NCI-H2107 (cell line): ENCODE measurements at places on chromosomes 6 and 20.

- no peak for DNase-seq
Observed at GRCh38 chr20:5703681-5704101, 46.5 kb upstream of the SHLD1 start.

DNA sequence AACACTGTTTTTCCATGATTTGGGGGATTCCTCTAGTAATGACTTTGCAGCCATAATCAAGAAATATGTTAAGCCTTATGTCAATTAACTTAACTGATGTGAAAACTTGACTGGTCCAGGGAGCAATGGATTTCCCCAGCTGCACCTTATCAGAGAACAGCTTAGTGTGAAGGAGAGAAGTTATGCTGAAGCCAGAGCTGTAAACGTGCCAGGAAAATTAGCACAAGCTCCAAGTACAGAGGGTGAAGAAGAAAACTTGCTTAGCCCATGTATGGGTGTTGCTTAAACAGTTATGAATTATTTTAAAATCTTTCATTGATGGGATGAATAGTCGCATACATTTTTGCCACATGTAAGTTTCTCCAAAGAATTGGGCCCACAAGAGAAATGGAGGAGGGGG lies 214.9 kb upstream of the RNF217 start:
- no peak for DNase-seq

DNA sequence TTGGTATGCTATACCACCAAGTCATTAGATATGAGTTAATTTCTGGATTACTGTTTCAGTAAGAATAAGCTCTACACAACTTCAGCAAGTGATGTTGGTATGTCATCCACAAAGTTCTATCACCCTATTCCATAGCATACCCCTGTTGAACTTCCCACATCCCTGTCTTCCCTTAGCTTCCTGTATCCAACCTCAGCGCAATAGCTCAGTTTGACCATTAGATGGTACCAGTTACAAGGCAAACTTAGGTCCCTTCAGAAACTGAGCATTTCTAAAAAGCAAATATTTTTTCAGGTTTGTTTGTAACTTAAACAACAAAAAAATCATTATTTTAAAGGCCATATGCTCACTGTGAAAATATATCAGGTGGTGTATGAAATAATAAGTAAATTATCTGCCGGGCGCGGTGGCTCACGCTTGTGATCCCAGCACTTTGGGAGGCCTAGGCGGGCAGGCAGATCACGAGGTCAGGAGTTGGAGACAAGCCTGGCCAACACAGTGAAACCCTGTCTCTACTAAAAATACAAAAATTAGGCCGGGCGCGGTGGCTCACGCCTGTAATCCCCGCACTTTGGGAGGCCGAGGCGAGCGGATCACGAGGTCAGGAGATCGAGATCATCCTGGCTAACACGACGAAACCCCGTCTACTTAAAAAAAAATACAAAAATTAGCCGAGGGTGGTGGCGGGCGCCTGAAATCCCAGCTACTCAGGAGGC lies 8.8 kb upstream of the MOG start:
- DNase-seq: no peak

DNA sequence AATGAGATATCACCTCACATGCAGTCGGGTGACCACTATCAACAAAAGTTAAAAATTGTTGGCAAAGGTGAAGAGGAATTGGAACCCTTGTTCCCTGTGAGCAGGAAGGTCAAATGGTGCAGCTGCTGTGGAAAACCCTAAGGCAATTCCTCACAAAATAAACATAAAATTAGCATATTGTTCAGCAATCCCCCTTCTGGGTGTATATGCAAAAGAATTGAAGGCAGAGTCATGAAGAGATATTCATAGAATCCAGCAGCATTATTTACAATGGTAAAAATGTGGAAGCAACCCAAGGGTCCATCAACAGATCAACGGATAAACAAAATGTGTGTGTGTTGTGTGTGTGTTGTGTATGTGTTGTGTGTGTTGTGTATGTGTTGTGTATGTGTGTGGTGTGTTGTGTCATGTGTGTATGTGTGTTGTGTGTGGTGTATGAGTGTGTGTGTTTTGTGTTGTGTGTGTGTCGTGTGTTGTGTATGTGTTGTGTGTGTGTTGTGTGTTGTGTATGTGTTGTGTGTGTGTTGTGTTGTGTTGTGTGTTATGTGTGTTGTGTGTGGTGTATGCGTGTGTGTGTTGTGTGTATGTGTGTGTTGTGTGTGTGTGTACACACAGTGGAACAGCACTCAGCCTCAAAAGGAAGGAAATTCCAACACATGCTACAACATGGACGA lies 245.1 kb downstream of the ERMARD start:
- DNase-seq: no peak

DNA sequence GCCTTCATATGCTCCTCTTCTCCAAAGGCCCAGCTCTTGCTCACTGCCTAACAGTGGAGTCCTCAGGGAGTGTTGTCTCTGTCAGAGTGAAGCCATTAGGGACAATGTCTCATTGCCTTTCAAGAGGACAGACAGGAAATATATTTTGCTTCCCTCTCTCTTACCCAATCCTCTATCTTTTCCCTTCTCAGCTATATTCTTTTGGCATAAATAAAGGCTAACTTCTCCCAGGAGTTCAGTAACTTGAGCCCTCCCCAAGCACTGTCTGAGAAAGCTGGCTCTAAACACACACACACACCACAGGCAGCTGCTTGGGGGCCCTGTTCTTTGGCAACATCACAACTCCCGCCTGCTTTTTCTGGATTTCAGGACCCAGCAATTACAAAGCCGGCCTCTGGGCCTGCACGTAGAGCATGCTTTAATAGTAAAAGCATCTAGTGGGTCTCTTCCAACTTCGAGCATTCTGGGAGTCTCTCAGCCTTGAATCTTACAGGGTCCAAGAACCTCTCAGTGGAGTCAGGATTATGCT lies 34.7 kb upstream of the LAMA4 start:
- DNase-seq: no peak

DNA sequence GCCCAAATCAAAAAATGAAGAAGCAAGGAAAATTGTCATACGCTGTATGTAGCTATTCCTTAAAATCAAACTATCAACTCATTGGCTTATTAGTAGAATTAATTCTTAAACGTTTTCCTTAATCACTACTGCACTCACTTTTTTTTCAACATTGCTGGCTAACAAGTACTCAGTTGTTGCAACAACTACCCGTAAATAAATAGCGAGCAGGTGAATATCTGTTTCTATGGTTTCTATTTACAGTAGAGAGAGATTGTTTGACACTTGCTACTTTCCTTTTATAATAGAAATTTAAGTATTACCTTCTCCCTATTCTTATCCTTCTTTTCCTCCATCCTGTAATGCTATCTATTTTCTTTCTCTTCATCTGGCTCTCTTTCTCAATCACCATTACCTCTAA lies 25.1 kb downstream of the FRK start:
- no peak for DNase-seq

- DNase-seq: no peak
Observed at GRCh38 chr6:52063584-52064344, 23.6 kb downstream of the PKHD1 start.
